ENCODE measurements at places on chromosomes 1 and 21.

DNA sequence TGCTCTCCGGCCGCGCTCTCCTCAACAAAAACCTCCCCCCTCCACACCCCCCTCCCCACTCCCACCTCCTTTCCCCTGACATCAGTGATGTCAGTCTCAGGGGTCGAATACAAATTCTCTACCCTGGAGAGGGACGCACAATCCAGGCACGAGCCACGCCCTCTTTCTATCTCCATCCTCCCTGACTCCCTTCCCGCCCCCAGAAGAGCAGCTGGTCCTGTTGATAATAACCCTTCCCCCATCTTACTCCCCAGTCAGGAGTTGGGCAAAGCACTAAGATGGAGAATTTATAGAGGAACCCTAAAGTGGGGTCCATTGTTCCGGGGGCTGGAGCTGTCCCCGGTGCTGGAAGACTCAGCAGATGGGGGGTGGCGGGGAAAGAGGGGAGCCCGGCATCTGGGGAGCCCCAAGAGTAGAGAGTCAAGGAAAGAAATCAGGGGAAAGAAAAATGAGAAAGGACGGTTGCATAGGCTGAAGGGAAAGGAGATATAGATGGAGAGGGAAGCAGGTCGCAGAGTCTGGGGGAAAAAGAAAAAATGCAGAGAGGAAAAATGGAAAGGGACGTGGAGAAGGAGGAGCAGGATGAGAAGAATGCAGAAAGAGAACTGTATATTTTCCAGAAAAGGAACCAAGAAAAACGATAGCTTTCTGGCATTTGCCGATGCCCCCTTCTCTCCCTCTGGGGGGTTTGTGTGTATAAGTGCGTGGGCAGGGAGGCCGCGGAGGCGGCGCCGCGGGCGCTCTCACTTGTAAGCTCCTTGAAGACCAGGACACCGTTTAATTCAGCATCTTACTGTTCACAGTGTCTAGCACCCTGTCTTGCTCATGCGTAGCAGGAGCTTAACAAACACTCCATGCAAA, at the start of gene CELF3:
TSS of gene CELF3 (minus strand) at position 33 of the 861 bp plus-strand sequence. CDS start 783 bp downstream, outside the sequence.
- no peak for DNase-seq

- no peak for DNase-seq
Measured at GRCh38 chr21:34299168-34299539, 64.7 kb upstream of the KCNE2 start.

GRCh38 chr1:227732586-227733308, 2.4 kb downstream of the JMJD4 start:
- no peak for DNase-seq

DNA sequence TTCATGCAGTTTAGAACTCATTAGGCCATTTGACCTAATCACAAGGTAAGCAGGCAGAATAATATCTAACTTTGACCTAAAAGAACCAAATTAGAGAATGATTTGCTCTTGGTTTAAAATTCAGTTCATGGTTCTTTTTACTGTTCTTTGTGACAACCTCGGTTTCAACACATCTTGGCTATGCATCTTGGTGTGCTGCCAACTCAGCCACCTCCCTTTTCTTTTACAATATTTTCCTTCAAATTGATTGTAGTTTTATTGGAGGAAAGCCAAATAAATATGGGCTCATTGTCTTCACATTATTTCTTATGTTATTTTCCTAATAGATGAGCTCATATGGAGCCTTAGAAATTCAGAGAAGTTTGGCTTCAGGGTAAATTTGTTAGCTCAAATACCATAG, 338.3 kb downstream of the SIPA1L2 start:
- DNase-seq: no peak

DNA sequence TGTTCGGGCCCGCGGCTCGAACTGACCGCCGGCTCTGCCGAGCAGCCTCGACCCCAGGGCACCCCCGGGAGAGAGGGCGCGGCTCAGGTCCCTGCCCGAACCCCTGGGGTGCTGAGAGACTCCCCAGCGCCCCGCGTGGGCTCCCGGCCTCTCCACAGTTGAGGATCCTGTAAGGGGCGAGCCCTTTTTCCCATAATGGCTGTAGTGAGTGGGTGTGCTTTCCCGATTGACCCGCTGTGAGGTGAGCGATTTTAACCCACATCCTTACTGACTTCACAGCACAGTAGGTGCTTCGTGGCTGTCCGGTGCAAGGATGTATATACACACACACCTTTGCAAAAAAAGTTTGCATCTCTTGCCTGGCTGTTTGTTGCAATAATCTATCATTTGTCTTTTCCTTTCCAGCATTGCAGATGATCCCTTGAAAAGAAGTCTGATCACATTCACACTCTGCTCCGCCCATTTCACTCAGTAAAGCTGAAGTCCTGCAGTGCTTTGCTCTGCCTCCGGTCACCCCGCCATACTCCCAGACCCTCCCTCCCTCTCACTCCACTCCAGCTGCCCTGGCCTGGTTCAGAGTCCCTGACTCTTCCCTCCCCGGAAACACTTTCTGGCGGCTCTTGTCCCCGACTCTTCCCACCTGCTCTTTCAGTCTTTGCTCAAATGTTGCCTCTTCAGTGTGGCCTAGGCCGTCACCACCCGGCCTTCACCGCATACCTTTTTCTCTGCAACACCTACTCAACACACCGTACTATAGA, 955 bp upstream of the UBE2G2 start:
- no peak for DNase-seq

DNA sequence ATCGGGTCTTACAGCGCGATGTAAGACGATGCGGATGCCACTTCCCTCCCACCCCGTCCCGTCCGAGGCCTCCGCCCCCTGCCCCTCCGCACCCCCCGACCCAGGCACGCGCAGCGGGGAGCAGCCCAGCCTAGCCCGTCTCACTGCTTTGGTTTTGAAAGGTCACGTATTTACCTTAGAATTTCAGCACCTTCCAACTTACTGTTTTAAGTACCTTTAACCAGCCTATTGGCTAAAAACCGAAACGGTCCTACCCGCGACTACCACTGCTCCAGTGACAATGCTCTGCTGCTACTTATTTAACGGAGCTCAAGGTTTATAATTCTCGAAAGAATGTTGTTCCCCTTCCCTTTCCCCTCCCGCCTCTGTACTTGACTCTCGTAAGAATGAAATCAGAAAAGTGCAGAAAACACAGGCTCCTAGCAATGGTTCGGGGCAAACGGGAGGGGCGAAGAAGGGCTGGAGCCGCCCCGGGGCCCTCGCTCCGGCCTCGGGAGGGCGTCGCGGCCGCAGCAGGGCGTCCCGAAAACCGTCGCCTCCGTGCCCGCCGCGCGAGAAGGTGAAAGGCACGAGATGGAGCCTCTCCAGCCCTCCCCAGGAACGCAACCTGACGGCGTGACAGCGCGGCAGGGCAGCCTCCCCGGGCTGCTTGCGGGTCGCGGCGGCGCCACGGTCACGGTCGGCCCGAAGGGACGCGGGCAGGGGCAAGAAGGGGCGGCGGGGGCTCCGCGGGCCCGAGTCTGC, 667 bp downstream of the TMEM50B start:
- no peak for DNase-seq

- peak; percentile 73 for DNase-seq
Measured at GRCh38 chr1:55632058-55632457, 416.9 kb upstream of the USP24 start.

- no peak for DNase-seq
Measured at GRCh38 chr21:37615962-37616361, 249.4 kb downstream of the DYRK1A start.
